ENCODE measurements at places on chromosomes 7 and 10.

- no peak for DNase-seq
Measured at GRCh38 chr7:23349484-23350157, 50.5 kb downstream of the MALSU1 start.

GRCh38 chr7:157634401-157635147, 297.8 kb downstream of the DNAJB6 start:
- DNase-seq = no peak

- no peak for DNase-seq
Measured at GRCh38 chr7:77348371-77348813, 67.8 kb downstream of the GSAP start.

- no peak for DNase-seq
Measured at GRCh38 chr7:53237344-53237913, 202.0 kb downstream of the POM121L12 start.

- DNase-seq = no peak
Measured at GRCh38 chr7:12601302-12601869, 30.9 kb downstream of the SCIN start.
